ENCODE measurements at places on chromosomes 3 and 15.

- peak; percentile 21 for DNase-seq
These were observed 88.5 kb upstream of the NANOGP8 start for GRCh38 chr15:35173444-35174118.

- DNase-seq, result no peak
These were observed 28.0 kb downstream of the TFG start for GRCh38 chr3:100737334-100737733.

DNA sequence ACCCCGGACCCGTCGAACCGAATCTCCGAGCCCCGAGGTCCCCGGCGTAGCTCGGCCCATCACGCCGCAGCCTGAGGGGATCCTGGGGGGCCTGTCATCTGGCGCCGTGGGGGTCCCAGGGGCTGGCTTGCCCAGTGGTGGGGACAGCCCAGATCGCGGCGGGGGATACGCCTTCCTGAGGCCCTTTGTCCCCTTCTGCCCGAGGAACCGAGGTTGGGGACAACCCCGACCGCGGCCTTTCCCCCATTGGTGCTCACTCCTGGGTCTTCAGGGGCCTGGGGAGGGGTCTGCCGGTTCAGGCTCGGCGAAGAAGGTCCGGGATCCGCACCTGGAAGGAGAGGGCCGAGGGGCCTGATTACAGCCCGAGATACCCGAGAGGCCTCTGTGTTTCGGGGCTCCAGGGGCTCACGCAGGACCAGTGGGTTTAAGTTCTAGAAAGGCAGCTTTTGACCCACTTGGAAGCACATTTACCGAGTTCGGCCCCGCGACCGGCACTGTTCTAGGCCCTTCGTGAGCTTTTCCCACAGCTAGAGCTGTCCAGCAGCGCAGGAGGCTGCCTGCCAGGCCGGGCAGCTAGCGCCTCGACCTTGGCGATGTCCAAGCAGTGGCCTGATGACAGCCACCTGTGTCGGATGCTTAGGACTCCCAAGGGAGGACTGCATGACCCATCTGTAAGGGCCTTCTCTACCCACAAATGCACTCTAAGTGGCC is 504 bp downstream of the ABHD2 start:
- no peak for DNase-seq

DNA sequence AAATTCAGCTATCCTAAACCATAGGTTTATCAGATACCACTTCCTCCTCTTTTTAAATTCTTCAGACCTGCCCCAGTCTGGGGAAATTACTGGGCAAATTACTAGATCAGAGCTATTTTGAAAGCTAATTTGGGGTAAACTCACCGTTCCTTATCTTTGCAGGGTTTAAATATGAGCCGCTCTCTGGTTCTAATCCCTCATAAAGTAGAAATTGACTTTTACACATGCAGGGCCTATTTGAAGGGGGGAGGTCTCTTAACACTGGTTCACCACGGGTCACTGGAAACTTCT is 11.0 kb upstream of the MEIS2 start:
- no peak for DNase-seq

DNA sequence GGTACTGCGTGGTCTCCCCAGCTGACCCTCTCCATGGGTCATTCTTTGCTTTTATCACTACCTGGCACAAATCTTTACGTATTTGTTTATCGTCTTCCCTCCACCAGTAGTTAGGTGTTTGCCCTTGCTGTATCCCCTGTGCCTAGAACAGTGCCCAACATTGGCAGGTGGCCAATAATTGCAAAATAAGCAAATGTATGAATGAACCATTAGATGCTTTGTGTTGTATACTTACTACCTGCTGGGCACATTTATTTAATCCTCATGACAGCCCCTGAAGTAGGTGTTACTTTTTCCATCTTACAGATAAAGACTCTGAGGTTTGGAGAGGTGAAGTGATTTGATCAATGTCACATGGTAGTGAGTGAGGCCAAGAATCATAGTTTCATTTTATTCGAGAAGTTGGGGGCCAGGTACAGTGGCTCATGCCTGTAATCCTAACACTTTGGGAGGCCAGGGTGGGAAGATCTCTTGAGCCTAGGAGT is 2.0 kb upstream of the TWF2 start:
- DNase-seq, result no peak

DNA sequence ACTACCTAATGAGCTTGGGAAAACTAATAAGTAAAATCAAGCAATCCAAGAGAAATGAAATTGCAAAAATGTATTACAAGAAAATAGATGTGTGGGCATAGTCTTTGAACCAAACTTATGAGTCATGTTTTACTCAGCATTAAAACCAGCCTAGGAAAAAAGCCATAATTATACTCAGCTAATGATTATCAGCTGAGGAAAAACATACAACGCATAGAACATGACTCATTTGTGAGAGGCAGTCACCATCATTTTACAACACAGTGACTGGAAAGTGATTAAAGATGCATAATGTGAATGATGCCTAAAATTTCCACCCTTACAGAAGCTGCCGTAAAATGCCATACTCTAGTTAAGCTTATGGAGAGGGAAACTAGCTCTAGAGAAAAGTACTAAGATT is 238.0 kb upstream of the EOMES start:
- DNase-seq, result peak; percentile 74

DNA sequence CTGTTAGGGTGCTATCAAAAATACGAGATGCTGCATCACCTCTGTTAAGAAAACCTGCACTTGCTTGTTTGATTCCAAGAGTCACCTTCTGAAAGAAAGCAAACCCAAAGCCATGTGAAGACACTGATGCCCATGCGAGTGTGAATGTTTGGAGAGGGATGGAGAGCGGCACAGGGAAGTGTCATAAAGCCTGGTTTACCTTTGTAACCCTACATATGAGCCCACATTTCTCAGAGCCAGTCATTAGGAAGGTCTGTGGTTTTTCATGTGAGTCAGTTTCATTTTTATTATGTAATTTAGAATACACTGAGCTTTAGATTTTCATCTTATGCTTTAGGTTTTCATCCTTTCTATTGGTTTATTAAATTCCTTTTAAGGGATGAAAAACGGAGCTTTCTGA is 896.8 kb downstream of the ROBO1 start:
- no peak for DNase-seq

DNA sequence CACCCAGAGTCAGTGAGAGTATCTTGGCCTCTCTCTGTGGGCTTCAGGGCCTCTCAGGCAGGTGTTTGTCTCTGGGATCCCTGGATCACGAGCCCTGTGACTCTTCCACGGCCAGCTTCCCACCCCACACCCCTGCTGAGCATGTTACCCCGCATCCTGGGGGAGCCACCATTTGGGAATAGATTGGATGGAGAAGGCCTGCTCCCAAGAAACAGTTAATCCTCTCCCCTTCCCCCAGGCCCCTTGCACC is 15.5 kb upstream of the SRP14 start:
- no peak for DNase-seq

DNA sequence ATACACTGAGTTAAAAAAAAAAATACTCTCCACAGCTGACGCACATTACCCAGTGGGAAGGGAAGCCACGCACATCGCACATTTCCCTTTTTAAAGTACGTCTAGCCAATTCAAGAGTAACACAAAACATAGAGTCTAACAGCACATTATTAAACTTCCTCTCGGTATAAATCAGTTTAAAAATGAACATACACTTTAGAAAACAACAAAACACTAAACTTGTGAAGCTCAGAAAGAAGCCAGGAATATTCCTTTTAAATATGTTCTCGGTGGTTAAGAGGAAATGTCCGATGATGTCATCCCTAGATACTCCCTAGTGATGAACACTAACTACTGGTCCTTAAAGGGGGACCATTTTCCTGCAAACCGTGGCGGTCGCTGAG is 721 bp downstream of the MYEF2 start:
- no peak for DNase-seq

DNA sequence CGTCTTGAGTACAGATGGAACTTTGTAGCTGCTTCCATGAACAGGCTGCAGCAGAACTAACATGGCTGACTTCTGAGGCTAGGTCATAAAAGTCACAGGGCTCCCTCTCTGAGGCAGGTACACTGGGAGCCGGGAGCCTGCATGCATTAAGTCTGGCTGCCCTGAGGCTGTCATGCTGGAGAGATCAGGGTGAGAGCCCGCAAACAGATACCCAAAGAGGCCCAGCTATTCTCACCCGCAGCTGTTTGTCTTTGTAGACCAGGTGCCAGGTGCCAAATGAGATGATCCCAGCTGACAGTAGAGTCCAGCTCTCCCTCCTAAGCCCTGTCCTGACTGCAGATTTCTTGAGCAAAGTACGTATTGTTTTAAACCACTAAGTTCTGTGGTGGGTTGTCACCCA is 8.6 kb upstream of the SLCO3A1 start:
- DNase-seq, result no peak

DNA sequence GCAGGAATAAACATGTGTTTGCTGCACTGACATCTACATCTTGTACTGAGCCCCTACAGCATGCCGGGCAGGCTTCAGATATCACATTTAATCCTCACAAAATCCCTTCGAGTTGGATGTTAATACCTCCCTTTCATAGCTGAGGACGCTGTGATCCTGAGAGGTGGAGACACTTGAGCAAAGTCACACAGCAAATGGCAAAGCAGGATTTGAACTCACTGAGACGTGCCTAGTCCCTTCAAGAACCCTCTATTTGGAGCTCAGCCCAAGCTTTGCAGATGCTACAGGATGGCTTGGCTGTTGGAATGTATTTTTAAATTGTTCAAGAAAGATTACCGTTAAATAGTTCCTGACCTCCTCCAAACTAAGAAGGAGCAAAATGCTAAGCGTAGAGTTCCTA is 64.6 kb upstream of the SLC6A6 start:
- DNase-seq, result no peak

DNA sequence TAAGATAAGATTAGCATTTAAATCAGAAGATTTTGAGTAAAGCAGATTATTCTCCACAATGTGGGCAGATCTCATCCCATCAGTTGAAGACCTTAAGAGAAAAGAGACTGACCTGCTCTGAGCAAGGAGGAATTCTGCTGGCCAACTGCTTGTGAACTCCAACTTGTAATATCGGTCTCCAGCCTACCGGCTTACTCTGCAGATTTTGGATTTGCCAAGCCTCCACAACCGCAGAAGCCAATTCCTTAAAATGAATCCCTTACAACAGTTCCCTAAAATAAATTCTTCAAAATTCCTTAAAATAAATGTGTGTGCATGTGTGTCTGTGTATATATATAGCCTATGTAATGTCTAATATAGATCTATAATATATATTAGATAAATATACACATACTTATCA is 107.4 kb upstream of the KLF13 start:
- no peak for DNase-seq

DNA sequence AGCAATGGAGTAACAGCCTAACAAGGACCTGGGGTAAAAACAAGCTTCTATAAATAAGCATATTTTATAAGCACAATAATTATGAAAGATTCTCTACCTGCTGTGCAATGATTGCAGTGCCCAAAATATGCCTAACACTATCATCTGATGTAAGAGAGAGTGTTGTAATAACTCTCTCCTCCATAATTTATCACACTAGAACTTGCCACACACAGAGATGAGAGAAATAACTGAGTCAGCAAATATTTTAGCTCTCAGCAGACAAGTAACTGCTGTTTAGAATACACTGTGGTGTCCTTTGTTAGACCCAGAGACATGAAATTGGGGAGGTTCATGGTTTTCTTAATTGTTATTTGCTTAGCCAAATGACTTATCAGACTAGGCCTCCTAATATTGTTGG is 105.3 kb upstream of the ACP3 start:
- peak; percentile 69 for DNase-seq

DNA sequence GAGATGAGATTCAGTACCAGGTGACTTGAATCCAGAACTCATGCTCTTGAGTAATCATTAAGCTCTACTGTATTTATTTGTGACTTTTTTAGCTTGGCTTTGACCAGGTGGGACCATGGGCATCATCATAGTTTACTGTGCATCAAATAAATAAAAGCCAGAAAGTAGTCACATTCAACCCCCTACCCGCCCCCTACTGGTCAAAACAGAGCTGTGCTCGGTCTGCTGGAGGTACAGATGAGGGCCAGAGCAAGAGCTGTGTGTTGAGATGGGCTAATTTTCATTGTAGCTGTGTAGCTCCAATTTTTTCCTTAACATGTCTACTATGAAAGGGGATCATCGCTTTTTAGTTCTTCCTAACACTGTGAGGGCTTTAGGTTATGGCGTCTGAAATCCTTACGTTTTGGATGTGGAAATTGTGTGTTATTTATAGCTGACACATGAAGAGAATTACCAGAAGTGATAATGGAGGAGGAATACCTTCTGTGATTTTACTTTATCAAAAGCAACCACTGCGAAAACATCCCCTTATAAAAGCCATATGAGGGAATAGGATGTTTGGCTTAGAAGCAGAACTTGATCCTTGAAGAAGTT is 375.1 kb downstream of the PTPRG start:
- no peak for DNase-seq

- no peak for DNase-seq
These were observed 2.5 kb upstream of the TLNRD1 start for GRCh38 chr15:80998251-80998650.

DNA sequence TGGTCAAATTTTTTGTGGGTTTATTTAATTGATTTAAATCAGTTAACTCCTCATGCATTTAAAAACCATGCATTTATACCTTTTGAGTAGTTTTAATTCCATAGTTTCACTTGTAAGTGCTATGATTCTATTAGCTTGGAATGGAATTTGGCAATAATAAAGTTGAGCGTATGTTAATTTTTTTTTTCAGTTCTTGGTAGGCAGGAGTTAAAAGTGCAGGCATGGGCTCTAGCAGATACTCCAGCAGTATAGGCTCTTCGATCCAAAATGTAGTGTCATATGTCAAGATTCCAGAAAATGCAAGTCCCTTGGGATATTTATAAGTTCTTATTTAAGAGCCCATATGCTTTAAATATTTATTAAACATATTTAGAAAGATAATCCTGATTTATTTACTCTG is 70.3 kb downstream of the LYSMD4 start:
- no peak for DNase-seq

- DNase-seq, result no peak
These were observed 159.3 kb upstream of the NR2F2 start for GRCh38 chr15:96170979-96171739.

DNA sequence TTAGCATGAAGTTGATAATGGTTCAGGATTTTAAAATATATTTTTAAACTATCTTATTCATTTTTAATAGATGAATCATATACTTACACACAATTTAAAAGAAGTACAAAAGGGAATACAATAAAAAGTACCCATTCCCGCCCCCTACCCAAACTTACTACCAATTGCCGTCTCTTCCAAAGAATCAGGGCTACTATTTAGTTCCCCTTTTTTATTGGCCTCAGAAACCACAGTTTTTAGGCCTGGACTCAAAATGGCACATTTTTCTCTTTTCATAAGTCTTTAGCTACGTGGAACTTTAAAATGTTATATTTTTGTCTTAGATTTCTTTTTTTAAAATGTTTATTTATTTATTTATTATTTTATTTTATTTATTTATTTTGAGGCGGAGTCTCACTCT is 18.0 kb downstream of the LRRK1 start:
- no peak for DNase-seq

All from foreskin melanocyte (primary cell).